Esophagus squamous epithelium (tissue), 5 donors: ENCODE measurements at places on chromosomes 5 and 9.

- DNase-seq: no peak
Measured at GRCh38 chr9:87160148-87161102, 213.1 kb upstream of the GAS1 start.

GRCh38 chr5:179223961-179224360 is 121.3 kb downstream of the ADAMTS2 start:
- DNase-seq: no peak

DNA sequence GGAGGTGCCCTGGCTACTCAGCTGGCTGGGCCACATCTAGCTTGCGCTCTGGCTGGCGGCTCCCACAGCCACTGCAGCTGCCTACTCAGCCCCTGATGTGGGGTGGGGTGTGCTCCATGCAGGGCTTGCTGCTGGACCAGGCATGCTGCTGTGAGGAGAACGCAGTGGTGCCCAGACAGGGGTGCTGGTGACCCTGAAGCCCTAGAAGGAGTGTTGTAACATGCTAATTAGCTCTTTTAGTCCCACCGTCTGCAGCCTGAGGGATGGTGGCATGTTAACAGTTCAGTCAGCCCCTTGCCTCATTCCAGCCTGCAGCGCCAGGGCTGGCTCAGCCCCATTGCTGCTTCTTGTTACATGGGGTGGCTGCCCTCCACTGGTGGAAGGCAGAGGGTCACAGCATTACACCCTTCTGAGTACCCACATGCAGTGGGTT is 642.3 kb downstream of the DMRTA1 start:
- no peak for DNase-seq

DNA sequence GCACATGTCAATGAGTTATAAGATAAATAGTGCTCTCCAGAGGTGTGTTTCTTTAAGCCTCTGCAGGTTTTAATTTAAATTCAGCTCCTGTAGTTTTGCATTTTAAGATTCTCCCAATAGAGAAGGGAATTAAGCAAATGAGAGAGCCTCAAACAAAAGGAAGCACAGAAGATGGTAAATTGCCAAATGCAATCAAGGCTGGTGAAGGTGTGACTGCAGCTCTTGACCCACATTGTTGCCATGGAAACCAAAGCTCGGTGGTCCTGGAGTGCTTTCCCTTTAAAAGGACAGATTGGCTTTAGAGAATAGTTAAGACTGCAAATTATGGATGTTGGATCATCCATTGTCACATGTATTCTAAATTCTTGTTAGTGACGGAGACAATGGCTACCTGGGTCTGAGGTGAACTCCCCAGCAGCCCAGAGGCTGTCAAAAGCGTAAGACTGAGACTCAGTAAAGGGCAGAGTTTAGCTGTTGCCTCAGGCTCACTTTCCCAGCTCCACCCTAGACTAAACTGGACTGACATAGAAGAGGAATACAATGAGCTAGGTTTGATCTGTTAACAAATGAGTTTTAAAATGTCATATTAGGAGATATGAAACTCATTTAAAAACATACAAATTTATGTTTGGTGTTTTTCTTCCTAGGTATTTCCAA is 12.3 kb downstream of the GAPT start:
- no peak for DNase-seq

DNA sequence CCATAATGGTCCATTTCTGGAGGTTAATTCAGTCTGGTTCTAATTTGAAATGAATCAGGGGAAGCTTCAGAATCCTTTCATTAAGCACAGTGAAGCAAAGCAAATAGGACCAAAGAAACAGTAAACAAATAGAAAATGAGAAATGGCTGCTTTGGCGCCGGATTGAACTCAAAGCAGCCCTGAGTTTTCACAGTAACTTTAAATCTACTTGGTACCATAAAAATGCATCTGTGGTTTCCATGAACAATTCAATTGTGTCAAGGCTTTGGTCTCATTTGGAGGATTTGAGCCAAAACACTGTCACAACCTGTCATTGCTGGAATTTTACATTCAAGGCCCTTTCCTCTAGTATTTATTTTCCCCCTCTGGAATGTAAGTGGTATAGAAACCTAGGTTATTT is 25.9 kb upstream of the DAPK1 start:
- no peak for DNase-seq
